Bladder microvascular endothelial cell (primary cell): ENCODE measurements at places on chromosomes 13 and 19. TPM values are rescaled to one million over a fixed set of nuclear protein-coding genes. Genes with fewer than 3 reads are reported as not detected.

Gene IL4I1
- 4.0 and 7.0 TPM in 2 replicates for total RNA-seq

Gene CDC42EP5
- total RNA-seq = 53.5 and 74.6 TPM in 2 replicates

Gene ZNF816
- total RNA-seq = 6.3 and 9.4 TPM in 2 replicates

Gene IFT88
- total RNA-seq = 6.3 and 11.7 TPM in 2 replicates

Gene ZNF846
- total RNA-seq = 5.0 and 7.2 TPM in 2 replicates
